CD4-positive, alpha-beta T cell treated with Interleukin-2 at 100 ng/mL for 4 hours (primary cell): ENCODE measurements at places on chromosomes 7 and 10.

GRCh38 chr10:21047096-21047495, 150.0 kb upstream of the NEBL start:
- no peak for DNase-seq

- no peak for DNase-seq
These were observed 651.5 kb downstream of the TNS3 start for GRCh38 chr7:46930366-46930765.

DNA sequence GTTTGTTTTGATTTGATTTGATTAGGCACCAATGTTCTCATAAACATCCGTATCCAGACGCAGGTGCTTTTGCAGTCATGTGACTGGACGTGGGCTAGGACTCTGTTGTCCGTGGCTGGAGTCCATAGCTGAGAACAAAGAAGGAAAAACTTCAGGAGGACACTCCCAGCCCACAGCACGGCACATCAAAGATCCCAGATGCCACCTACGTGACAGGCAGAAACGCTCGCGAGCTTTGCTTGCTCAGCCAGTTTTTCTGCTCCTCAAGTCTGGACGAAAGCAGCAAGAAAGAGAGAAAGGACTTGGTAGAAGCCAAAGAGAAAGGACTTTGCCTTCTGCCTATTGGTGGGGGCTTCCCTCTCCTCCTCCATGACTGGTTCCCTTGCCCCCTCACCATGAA, 6.9 kb upstream of the ZKSCAN1 start:
- DNase-seq, result no peak

GRCh38 chr10:63430091-63430998, 35.4 kb downstream of the JMJD1C start:
- no peak for DNase-seq

DNA sequence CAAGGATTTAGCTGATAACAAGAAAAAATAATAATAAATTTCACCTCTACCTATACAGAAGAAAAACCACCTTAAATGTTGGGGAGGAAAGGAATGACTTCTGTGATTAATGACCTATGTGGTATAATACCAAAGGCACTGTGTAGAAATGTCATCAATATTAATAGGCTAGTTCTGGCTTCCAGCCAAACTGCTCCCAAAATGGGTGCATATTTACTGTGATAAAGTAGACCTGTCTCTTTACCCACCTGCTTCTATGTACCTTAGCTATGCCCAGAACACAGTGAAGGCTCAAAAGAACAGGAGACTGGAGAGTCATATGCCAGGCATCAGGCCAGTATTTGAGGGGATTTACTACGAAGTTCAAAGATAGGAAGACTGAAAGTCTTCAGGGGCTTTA, 76.0 kb downstream of the ATE1 start:
- DNase-seq, result no peak

- no peak for DNase-seq
These were observed 97.7 kb downstream of the NRCAM start for GRCh38 chr7:108358553-108358952.

GRCh38 chr7:71264005-71264404, 132.1 kb downstream of the GALNT17 start:
- DNase-seq, result no peak

GRCh38 chr7:780081-780480, 52.2 kb upstream of the SUN1 start:
- DNase-seq, result no peak

- DNase-seq, result no peak
These were observed 17.4 kb upstream of the CBLL1 start for GRCh38 chr7:107726356-107727130.

- no peak for DNase-seq
These were observed 74.1 kb upstream of the ANK3 start for GRCh38 chr10:60463746-60464145.

- no peak for DNase-seq
These were observed 128.5 kb upstream of the PFKP start for GRCh38 chr10:2938869-2939268.

DNA sequence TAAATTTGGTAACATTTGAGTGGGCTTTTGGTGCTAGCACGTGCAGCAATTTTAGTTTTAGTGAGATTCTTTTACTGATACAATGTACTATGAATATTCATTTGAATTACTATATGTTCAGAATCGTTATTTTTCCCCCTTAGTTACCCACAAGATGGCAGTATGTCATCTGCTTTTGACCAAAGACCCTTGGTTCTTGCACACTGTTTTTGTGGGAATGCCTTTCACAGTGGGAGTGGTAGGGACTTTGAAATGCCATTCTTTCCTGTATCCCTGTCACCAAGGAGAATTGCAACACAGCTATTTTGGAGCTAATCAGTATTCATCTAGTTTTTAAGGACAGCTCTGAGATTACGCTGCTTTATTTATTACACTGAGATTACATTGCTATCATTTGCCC, 40.6 kb downstream of the SEC23IP start:
- DNase-seq, result no peak

DNA sequence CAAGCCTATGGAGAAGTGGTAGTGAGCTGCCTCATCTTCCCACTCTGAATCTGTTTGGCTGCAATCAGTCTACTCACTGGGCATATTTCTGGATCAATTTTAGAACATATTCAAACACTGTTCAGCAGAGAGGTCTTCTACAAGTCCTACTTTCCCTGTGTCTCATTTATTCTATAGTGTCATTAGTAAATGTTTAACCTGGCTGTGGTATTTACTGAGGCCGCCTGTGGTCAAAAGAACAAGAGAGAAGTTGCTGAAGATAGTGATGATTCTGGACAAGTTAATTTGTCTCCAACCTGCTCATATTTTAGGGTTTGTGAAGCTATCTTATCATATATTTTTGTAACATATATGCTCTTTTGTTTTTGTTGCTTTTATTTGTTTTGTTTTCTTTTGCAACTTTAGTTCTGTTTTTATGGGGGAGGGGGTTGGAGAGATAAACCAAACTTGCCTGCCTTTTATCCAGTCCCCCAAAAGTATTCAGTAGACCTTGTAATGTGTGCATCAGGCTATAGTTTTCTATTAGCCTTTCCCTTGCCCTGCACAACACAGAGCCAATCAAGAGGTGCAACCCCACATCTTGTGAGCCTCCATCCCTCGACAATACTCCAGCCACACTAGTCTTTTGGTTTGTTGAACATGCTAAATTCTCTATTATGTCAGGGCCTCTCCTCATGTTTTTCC, 362.8 kb upstream of the MBL2 start:
- DNase-seq, result no peak
